ENCODE measurements at places on chromosomes 16 and 17.
A peak's percentile ranks its signal among the peaks of the same experiment; 100 is the strongest.

DNA sequence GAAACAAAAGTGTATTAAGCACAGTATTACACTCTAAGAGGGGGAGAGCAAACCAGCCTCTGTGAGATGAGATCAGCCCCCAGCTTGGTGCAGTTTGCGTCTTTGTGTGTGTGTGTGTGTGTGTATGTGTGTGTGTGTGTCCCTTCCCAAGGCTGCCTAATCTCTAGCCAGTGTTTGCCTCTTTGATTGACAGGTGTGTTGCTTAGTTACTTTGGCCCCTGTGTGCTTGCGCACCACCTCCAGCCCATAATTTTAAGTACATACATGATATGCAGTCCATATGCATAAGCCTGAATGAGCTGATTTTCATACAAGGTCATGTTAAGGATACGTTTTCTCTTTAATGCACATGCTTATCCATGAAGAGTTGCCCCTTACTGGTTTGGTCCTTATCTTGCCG, 2.1 kb upstream of the KRTAP3-2 start:
- no peak for DNase-seq

DNA sequence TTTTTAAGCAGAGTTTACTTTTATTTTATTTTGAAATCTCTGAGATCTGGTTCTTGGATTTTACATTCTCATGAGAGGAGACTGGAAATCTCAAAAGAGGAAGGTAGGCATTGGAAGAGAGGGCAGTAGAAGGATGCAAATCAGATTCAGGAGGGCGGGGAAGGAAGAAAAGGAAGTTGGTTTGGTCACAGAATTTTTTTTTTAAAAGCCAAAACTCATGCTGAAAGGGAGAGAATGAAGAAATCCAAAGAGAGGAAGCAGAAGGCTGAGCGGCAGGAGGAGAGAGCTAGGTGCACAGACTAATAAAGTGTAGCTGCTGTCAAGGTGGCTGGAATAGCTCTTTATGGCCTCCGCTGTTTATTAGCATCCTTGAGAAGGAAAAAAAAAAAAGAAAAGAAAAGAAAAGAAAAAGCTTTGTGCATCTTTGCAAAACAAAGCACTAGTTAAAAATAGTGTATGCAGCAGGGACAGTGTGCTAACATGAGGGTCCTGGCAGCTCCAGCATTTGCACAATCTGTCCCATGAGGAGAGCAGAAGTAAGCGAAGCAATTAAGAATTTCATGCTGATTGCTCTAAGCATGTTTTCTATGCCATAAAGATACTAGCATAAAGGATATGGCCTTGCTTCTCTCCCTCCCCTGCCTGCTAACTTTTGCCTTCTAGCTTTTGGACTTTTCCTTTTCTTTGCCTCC, 194.2 kb downstream of the ZFHX3 start:
- no peak for DNase-seq

GRCh38 chr17:75472119-75472518, 15.7 kb downstream of the TMEM94 start:
- DNase-seq = no peak

DNA sequence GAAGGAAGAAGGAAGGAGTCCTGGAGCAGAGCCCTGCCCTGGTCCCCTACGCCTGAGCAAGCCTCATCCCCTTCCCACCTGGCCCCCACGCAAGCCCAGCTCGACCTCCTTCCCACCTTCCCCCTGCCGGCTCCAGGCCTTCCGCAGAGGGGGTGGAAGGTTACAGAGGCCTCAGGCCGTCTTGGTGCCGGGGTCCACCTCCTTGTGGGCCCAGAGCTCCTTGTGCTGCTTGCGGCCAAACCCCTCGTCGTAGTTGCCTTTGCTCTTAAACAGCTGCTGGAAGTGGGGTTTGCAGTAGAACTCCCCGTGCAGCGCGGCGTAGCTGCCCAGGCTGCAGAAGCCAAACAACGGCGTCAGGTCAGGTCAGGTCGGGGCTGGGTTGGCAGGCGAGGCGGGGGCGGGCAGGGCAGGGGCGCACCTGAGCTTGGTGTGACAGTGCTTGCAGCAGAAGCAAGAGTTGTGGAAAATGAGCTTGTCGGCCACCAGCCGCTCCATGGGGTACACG, 1.5 kb downstream of the LIMD2 start:
- DNase-seq = no peak

- DNase-seq = no peak
These were observed 8.1 kb downstream of the SERPINF1 start for GRCh38 chr17:1769822-1770477.

- DNase-seq = no peak
These were observed 16.6 kb upstream of the RBBP6 start for GRCh38 chr16:24522751-24523150.

GRCh38 chr16:17204206-17204605, 266.6 kb downstream of the XYLT1 start:
- no peak for DNase-seq

DNA sequence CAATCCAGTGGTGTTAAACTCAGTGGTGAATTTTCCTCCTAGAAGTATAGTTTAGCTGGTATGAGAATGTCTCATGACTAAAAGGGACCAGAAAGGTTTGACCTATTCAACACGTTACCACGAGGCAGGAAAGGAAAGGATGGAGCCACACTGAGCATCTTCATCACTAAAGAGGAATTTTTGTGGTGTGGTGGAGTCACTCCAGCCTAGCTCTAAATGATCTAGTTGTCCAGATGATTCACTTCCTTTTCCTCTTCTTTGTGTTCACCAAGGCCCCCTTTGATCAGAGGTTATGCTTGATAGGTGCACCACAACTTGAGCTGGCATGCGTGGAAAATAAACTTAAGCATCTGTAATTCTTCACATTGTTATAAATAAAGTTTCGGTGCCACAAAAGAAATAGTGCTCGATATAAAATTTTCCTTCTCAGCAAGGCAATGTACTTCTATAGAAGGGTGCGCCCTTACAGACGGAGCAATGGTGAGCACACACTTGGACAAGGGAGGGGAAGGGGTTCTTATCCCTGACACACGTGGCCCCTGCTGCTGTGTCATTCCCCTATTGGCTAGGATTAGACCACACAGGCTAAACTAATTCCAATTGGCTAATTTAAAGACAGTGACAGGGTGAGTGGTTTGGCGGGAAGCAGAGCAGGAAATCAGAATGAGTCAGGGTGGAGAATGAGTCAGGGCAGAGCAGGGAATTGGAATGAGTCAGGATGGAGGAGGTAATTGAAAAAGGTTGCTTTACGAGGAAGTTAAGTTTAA, 254.6 kb downstream of the HS3ST3A1 start:
- DNase-seq = peak; percentile 99

- DNase-seq = no peak
These were observed 21.6 kb upstream of the ENDOV start for GRCh38 chr17:80393241-80393890.

DNA sequence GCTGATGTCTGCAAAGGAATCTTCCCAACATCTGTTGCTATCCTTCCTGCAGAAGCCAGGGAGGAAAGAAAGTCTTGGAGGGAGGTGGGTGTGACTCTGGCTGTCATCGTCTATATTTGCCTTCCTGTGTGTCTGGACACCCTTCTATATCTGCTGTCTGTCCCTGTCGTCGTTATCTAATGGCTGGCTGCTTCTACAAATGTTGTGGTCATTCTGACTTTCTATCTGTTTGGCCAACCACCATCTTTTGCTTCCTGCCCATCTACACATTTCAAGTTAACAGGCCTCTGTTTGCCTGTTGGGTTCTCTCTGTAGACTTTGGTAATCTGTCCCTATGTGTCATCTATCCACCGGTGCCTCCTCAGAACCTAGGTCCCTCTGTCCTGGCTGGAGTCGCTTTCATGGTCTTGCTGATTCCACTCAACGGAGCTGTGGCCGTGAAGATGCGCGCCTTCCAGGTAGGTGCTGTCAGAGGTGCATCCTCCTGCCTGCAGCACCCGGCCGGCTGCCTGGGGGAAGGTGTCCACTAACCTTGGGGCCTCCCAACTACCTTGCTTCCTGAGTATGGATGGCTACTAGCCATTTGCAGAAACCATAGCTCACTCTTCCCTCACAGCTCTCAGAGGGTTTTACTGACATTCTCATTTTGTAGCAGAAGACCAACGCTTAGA, 30.2 kb downstream of the ABCC3 start:
- DNase-seq = no peak

DNA sequence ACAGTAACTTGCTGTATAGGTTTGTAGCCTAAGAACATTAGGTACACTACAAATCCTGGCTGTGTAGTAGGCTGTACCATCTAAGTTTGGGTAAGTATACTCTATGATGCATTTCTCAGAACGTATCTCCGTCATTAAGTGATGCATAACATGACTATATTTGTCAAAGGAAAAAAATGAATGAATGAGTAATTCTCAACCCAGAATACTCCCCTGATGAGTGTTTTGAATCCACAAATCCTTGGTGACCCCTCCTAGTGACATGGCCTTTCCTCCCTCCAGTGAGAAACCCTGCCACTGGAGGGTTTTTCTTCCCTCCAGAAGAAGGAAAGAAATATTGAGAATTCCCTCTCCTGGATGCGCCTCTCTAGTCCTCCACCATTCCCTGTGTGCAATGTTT, 24.0 kb upstream of the SALL1 start:
- no peak for DNase-seq

- DNase-seq = no peak
These were observed 14.7 kb upstream of the KDM8 start for GRCh38 chr16:27188633-27189032.

DNA sequence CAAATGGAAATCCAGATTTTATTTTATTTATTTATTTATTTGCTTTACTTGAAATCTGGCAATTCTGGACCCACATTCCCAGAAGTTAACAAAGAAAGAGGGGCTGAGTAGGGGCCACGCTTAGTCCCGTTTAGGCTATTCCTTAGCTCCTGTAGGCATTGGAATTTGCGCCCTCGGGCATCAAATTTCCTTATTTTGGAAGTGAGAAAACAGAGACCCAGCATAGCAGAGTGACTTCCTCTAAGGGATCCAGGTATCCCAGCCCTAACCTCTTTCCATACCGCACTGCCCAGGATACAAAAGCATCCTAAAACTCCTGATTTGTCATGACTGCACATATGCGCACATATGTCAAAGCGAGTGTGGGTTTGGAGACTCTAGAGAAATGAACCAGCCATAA, 19.0 kb upstream of the SMG1 start:
- DNase-seq = no peak

- DNase-seq = no peak
These were observed 25.2 kb downstream of the TK2 start for GRCh38 chr16:66524601-66525164.

DNA sequence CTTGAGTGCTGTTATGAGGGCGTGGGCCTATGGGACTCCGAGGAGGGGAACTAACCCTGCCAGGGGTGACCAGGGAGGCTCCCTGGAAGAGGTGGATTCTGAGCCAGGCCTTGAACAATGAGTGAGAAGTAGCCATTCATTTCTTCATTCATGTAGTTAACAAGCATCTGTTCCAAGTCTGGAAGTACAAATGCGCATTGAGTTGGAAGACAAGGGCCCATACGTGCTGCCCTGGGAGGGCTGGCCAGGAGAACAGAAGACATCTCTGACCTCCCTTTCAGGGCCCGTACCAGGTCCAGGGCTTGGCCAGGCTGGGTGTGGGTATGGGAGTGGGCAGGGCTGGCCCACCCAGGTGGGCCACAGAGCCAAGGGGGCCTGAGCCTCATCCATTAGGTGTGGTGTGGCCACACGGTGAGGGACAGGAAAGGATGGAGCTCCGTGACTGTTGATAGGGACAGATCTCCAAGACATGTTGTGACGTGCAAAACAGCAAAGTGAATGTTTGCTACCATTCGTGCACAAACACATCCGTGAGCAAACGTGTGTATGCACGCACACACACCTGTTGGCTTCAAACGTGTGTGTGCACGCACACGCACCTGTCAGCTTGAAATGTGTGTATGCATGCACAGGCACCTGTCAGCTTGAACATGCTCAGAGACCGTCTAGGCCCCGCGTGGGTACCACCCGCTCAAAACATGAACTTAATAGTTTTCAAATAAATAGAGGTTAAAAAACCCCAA, 46.8 kb downstream of the ZDHHC7 start:
- DNase-seq = no peak

GRCh38 chr16:9647981-9648701, 534.1 kb downstream of the GRIN2A start:
- DNase-seq = peak; percentile 6

GRCh38 chr16:82630219-82630618, 3.5 kb downstream of the CDH13 start:
- peak; percentile 55 for DNase-seq

DNA sequence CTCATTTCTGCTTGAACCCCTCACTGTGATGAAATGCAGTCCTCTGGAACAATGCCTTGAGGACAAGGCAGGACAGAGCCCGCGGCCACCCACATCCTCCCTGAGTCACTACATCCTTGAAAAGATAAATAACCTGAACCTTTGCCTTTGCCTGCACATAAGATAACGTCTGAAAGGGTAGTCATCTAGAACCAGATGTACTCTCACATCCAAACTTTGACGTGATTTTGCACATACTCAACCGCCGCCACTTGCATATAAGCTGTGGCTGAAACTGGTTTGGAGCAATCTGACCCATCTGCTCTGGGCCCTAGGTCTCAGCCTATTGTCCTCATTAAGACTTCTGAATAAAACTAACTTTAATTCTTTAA, 252.1 kb downstream of the PHKB start:
- peak; percentile 85 for DNase-seq

DNA sequence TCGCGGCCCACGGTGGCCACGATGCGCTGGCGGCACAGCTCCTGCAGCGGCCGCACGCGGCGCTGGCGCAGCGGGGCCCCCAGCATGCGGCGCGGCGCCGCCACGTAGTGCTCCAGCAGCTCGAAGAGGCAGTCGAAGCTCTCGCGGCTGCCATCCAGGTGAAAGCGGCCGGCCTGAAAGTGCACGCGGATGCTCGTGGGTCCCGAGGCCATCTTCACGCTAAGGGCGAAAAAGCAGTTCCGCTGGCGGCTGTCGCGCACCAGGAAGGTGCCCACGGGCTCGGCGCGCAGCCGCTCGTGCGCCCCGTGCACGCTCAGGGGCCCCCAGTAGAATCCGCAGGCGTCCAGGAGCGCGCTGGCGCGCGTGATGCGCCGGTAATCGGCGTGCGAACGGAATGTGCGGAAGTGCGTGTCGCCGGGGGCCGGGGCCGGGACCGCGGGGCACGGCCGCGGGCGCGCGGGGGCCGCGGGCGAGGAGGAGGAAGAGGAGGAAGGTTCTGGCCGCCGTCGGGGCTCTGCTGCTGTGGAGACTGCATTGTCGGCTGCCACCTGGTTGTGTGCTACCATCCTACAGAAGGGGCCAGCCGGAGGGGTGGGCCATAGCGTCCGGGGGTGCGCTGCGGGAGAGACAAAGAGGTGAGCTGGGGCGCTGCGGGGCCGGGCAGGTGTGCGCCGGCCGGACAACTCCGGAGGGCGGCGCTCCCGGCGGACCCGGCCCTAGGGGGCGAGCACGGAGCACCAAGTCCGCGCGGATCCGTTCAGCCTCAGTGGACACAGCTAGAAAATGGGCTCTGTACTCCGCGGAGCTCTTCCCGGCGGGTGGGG, 879 bp downstream of the SOCS1 start:
- peak; percentile 37 for DNase-seq

GRCh38 chr16:54655121-54655590, 275.5 kb upstream of the IRX5 start:
- DNase-seq = peak; percentile 63

GRCh38 chr16:31186176-31186575, 6.2 kb downstream of the FUS start:
- no peak for DNase-seq
